HepG2 (cell line): ENCODE measurements at places on chromosomes 6 and 20.

- no peak for DNase-seq
Measured at GRCh38 chr6:26521600-26522391, 16.4 kb upstream of the HMGN4 start.

- DNase-seq = no peak
Measured at GRCh38 chr6:158825951-158826306, 6.8 kb upstream of the EZR start.

- no peak for DNase-seq
Measured at GRCh38 chr6:19320111-19320581, 517.0 kb upstream of the ID4 start.

- DNase-seq = no peak
Measured at GRCh38 chr6:53347250-53347920, 1.4 kb downstream of the ELOVL5 start.

GRCh38 chr6:129350278-129350677 lies 359.7 kb downstream of the ARHGAP18 start:
- peak; percentile 46 for DNase-seq

GRCh38 chr6:111809264-111809663 lies 64.0 kb downstream of the FYN start:
- no peak for DNase-seq

- peak; percentile 58 for DNase-seq
Measured at GRCh38 chr20:15236812-15237211, 899.4 kb upstream of the FLRT3 start.

DNA sequence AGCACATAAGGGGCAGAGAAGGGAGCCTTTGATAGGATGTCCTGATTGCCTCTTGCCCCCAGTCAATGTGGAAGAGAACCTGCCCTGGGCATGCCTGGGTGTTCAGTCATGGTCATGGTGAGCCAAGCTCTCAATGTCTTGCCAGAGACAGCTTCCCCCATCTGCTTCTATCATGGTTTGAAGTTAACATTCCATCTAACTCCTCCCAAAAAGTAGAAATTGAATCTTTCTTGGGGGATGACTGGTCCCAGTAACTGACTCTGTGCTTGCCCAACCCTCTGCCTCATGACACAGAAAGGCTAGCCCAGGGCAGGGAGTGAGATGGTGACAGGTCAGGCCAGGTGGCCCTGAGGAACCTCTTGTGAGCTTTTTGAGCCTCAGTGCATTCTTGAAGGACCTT lies 60.1 kb downstream of the ADTRP start:
- DNase-seq = no peak

- no peak for DNase-seq
Measured at GRCh38 chr6:106254636-106255035, 70.9 kb downstream of the ATG5 start.

DNA sequence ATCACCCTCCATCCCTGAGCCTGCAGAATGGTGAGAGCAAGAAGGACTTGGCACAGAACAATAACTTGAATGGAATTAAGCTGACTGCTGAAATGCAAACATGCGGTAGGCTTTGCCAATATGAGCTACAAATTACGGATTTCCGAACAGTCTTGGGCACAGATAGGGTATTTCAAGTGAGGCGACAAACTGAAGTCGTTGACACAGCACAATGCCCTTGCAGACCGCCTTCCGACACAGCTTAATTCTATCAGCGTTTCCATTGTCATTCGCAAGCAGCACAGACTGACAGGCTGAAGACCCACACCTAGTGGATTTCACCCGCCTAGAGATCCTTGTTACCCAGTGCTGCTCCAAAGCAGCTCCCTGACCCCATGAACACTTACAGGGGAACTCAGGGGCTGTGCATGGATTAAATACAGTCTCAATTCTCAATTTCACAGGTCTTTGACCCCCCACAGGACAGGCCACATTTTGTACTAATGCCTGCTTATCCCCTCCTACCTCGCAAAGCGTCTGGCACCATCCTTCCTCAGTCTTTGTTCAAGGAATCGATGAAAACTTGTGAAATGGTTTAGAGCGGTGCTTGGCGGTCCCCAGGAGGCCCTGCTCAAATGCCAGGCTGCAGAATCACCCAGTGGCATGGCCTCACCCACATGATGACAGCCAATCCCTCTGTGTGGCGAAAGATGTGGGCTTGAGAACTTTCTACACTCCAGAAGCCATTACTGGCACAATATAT lies 34.6 kb downstream of the RAMACL start:
- DNase-seq = no peak

DNA sequence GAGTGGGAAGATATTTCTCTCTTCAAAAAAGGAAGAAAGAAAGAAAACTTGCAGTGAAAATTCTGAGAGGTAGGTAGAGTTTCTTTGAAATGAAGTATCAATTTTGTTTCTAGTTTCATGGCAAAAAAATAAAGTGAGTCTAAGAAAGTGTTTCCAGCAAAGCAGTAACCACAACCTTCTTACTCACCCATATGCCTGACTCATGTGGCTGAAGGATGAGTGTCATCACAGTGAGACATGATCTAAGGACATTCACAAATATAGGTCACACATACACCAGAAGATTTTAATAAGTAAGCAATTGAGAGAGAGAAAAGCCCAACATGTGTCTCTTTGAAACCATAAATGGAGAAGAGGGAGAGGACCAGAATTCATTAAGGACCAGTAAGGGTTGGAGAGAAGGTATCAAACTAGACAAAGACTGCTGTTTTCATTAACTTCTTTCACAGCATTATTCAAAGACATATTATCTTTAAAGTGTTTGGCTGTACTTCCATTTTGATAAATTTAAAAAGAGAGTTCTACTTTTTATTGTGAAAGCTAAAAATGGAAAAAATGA lies 169.5 kb downstream of the FRK start:
- no peak for DNase-seq

- DNase-seq = no peak
Measured at GRCh38 chr6:128574402-128574801, 54.0 kb upstream of the PTPRK start.
